IPS-NIHi11 (cell line): ENCODE measurements at places on chromosomes 13 and 19.

DNA sequence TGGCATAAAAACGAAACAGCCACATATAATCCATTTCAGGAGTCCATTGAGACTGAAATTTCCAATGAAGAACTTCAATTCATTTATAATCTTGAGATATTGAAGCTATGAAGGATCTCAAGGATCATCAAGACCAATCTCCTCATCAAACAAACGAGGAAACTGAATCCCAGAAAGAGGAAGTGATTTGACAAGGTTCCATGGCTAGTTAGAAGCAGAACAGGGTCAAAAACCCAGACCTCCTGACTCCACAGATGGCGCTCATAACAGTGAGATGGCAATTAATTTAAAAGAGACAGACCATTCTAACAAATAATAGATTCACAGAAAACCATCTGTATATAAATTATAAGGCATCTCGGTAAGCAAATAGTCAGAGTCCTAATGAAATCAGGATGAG lies 229.7 kb downstream of the KCTD12 start:
- no peak for DNase-seq

- no peak for DNase-seq
These were observed 20.2 kb downstream of the NAXD start for GRCh38 chr13:110635405-110636002.

DNA sequence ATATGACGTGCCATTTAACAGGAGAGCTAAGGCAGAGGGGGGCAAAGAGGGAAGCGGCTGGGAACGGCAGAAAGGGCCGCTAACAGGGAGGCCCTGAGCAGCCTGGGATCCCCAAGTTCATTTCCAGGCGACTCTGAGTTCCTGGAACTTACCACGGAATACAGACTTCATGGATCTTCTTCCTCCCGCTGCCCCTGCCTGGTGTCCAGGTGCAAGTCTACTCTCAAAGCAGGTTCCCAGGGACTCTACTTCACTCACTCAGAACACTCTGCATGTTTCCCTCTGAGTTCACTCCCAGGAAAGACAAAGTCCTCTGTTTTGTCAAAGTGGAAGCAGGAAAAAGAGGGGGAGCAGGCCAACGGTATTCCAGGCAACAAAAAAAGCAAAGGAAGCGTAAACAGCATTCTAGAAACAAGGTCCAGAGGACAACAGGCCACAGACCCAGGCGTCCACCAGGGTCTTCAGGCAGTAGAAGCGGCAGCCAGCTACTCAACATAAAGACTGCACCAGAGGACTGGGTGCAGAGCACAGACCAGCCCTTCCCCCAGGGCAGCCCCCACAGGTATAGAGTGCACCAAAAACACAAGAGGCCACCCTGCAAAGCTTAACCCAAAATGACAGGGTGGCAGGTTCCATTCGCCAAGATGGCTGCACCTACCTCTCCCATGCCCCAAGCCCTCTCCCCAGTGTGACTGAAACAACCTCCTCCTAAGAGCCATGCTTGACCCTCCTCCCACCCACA lies 3.0 kb downstream of the MIER2 start:
- DNase-seq: no peak

GRCh38 chr13:30510091-30510490 lies 44.4 kb upstream of the HMGB1 start:
- DNase-seq: no peak

- no peak for DNase-seq
These were observed 2.3 kb downstream of the DDX39A start for GRCh38 chr19:14416817-14417231.

GRCh38 chr13:95388420-95389079 lies 87.3 kb upstream of the ABCC4 start:
- no peak for DNase-seq

DNA sequence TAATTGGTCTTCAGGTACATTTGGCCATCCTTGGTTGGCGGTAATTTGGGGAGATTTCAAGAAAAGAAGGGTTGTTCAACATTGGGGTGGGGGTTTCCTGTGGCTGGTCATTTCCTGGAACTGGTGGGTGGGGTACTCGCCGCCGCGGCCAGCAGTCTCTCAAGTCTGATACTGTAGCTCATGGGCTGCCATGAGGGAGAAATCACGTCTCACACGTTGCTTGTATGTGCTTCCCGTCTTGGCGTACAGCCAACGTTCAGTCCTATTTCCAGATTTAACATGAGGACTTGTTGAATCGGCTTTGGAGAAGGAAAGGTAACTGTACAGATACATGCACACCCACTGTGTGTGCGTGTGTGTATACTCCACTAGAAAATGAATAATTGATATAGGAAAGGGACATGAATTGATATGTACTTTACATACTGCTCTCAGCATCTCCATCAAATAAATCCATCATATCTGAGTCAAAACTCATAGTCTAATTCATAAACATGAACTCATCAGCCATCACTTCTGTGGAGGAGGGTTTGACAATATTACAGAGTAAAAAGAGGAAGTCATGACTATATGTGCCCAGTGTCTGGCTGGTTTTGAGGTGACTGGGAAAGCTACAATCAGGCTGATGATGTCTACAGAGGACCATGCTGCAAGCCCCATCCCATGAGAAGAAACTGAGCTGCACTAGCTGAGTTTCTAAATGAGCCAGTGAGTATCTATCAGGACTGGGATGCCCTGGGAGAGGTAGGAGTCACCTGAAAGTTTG lies 418.1 kb downstream of the TSHZ3 start:
- DNase-seq: no peak

DNA sequence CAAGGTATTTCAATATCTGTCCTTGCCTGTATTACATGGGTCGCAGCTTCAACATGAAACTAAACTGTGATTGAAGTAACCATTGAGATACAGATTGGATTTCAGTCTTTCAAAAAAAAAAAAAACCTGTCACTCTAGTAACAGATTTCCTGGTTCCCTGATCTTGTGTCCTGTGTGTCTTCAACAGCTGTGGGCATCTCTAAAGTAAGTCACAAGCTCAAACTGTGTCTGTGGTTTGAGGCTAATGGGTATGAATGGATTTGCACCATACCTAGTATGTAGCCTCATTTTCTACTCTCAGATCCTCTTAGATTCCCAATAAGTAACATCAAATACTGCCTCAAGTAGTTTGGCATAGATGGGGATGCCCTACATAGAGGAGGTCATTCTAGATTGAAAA lies 300.1 kb downstream of the COG6 start:
- DNase-seq: no peak
